Kidney epithelial cell (primary cell): ENCODE measurements at places on chromosomes 12 and 14. TPM values are rescaled to one million over a fixed set of nuclear protein-coding genes. Genes with fewer than 3 reads are reported as not detected.

Gene TMPRSS12
- not detected in 2 replicates for total RNA-seq

Gene KRT79
- total RNA-seq = not detected in 2 replicates

Gene MIS18BP1
- 9.2 and 9.4 TPM in 2 replicates for total RNA-seq

Gene REC8
- total RNA-seq = 69.2 and 77.8 TPM in 2 replicates

Gene RPL10L
- not detected in 2 replicates for total RNA-seq

Gene MYF6
- total RNA-seq = not detected in 2 replicates

Gene CAPS2
- total RNA-seq = 0.89 and 1.5 TPM in 2 replicates

Gene A2ML1
- total RNA-seq = 0.07 and 3.1 TPM in 2 replicates

Gene KCNH3
- total RNA-seq = 0.21 and 0.41 TPM in 2 replicates

Gene USP44
- total RNA-seq = 0.89 and 1.3 TPM in 2 replicates

Gene TMEM30B
- 11.3 and 14.1 TPM in 2 replicates for total RNA-seq
